Activated naive CD8-positive, alpha-beta T cell treated with anti-CD3 and anti-CD28 coated beads, Interleukin-2, amount 50 U/mL, for 24 hours (primary cell): ENCODE measurements at places on chromosomes 11 and 22.

DNA sequence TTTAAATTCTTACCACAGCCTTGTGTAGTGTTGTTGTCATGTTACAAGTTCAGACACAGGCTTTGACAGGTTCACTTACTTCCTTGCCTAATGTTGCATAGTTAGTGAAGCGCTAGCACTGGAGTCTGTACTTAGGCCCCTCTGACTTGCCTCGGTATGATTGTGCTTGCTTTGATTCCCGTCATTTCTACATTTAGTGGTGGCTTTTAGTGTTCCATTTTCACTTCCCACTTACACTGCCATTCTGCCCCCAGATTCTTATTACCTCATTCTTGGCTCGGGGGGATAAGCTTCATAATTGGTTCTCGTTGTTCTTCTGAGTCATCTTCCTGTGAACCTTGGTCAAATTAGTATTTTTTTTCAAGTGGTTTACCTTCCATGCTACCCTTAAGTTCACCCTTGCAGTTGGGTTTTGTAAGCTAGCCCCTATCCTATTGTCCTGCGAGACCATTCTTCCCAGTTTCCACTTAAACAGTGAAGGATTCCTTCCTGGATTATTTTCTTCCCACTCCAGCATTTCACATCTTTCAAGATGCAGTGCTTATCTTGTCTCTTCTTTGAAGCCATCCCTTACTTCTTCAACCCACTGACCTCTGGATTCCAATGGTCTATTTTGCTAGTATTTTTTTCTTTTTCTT lies 68.7 kb downstream of the DDX10 start:
- peak; percentile 15 for DNase-seq

DNA sequence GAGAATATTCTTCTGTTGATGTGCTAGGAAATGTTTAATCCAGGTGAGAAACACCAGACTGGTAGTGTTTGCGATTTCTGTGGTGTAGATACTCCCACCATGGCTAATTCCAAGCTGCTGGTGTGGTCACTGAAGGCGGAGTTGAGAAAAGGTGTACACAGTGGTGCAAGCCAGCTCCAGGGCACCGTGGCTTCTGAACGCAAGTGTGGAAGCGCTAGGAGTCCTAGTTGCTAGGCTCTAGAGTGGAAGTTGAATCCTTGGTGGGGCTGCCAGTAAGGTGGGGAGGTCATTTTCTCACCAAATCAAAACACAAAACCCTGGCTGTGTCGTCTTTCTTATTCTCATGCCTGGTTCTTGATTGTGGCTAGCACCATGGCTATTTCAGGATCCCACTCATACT lies 61.6 kb downstream of the ZBTB16 start:
- no peak for DNase-seq

GRCh38 chr22:26435327-26436093 lies 6.5 kb downstream of the ASPHD2 start:
- DNase-seq, result no peak

DNA sequence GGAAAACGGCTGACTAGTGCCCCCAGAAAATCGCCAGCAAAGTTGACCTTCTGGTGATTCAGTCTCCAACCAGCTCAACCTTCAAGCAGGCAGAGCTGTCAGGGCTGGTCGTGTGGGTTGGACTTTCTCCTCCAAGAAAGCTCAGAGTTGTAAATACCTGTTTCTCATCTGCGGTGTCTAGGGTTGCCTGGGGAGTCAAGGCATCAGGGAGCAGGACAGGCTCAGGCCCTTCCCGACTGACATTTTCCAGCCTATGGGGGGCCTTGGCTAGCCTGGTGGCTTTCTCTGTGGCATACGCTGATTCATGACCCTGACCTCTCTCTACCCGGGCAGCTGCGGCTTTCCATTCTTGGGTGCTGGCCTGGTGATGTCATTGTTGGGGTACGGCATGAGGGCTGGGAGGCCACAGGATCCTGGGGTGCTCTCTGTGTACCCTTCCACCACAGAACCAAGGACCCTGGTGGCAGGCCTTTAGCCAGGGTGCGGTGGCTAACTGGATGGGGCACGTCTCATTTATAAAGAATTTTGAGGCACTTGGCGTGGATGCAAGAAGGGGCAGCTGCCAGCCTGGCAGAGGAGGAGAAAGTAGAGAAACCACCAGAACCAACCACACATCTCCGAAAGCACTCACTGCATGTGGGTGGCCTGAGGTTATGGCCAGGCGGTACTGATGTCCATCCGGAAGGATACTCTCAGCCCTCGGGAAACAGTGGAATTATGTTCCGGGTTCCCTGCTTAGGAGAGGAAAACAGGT lies 64.9 kb downstream of the BCR start:
- peak; percentile 28 for DNase-seq

DNA sequence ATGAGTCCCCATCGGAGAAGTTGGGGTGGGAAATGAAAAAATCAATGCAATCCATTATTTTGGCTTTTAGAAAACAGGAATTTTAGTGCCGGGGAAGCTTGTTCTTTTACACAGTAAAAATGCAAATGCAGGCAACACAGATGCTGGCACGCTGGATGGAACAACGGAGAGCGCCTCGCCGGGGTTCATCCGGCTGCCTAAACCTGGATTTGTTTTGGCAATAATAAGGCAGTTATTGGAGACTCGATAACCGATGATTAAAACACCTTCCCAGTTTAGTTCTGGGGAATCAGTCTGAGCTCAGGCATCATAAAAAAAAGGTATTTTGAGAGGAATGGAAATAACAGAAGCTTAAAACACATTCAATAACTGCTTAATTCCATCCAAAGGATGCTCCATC lies 2.9 kb downstream of the DSCAML1 start:
- DNase-seq, result no peak

DNA sequence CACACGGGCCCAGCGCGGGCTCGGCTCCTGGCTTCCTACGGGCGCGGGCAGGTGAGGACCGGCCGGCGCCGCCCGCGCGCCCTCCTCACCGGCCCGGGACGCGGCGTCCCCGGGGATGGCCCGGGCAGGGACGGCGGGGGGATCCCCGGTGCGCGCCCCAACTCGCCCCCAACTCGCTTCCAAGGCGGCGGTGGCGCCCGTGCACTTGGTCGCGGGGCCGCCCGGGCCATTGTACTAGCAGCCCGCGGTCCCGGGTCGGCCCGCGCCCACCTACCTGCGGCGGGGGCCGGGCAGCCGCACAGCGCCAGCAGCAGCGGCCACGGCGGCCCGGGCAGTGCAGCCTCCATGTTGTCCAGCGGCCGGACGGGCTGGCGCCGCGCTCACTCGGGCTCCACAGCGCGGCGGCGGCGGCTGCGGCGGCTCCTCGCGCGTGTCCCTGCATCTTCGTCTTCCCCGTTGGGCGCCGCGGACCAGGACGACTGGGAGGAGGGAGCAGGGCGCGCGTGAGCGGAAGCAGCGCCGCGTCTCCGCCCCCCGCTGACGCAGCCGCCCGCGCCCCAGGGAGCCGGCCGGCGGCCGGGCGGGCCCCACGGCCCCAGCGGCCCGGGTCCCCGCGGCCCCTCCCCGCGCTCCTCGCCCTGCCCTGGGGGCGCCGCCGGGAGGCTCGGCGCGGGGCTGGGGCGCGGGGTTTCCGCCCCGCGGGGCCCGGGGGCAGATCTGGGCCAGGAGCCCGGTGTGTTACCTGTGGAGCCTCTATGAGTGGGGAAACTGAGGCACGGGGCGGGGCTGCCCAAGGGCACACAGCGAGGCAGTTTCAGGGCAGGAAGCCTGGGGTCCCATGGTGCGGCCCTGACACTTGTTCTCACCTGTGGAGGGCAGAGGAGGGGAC lies 159.3 kb upstream of the GRK3 start:
- peak; percentile 77 for DNase-seq

- no peak for DNase-seq
Observed at GRCh38 chr22:46115755-46116490, 34.4 kb upstream of the PPARA start.

DNA sequence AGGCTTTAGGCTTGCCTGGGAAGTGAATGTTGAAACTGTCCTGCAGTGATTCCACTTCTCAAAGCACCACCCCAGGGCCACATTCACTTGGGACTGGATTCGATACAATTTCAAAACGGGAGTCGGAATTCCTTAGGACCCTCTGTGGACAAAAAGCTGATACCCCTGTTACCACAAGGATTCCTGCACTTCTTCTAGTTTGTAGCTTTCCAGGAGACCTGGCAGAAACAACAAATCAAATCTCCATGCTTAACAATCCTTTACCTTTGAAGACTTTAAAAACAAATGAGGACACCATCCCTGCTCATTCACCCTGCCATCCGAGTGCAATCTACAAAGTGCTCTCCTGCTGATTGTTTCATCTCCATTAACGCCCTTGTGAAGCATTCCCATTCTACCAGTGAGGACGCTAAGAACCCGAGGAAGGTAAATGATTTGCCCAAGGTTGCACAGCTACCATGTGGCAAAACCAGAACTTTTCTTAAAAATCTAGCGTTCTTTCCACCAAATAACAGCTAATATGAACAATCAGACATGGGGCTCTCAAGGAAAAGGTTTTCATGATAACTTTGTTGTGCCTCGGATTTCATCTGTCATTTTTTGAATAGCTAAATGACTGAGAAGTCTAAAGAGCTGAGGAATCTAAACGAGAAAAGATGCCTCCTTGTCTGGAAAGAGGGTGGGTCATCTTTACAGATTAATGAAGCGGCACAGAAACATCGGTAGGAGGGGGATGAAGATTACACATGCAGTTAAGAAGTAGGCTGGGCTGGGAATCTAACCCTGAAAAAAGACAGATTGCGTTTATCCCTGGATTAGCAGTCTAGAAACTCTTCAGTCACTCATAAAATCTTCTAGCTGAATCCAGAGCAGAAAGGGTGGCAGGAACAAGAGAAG lies 720 bp upstream of the MPZL2 start:
- DNase-seq, result no peak
